ENCODE measurements at places on chromosomes 3 and 15.

GRCh38 chr3:19539518-19540392, 391.4 kb downstream of the KCNH8 start:
- no peak for DNase-seq

GRCh38 chr3:124497487-124497886, 232.8 kb upstream of the UMPS start:
- DNase-seq: no peak

DNA sequence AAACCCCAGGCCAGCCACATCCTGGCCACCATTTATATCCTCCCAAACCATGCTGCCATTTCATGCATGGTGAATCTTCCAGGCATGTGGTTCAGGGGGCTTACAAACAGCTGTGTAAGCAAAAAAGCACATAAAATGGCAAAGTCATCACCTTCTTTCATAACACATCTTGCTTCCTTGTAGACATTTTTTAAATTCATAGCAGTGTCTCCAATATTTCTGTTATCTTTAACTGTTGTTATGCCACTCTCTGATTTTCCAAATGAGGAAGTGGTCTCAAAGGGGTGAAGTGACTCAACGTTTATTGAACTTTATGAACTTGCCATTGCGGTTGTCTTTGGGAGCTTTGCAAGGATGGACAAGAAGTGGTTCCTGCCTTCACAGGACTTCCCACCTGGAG, 264.4 kb downstream of the MEX3B start:
- no peak for DNase-seq

DNA sequence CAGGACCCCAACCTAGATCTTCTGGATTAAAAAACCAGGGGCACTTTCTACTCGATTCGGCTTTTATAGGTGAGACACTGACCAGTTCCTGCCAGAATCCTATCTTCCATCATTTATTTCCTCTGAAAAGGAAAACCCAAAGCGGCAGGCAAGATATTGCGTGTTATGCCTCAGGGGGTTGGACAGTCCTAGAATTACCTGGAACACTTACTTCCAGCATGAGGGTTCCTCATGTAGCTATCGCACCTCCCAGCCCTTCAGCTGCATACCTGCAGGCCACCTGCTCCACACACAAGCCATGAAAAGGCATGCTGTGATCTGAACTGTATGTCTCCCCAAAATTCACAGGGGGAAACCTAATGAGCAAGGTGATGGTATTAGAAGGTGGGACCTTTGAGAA, 58.3 kb upstream of the DLG1 start:
- no peak for DNase-seq

GRCh38 chr15:73851689-73852088, 21.7 kb upstream of the TBC1D21 start:
- no peak for DNase-seq

DNA sequence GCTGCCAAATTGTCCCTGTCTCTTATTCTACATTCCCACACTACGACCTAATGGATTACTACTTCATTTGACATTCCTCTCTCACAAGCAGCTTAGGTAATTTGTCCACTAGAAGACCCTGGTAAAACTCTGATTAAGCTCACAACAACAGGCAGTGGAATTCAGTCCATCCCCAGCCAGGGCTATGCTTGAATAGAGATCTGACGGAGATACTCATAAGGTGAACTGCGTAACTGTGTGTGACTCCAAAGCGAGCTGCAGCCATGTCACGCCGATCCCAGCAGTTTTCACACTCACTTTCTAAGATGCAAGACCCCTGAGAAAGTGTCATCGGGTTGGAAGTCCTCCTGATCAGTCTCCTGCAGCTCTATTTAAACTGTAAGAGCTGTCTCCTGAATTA, 25.7 kb upstream of the ROBO2 start:
- DNase-seq: no peak

- DNase-seq: no peak
These were observed at the start of gene SLC22A14 for GRCh38 chr3:38281895-38282686. TSS of gene SLC22A14 (plus strand) at chr3:38282294. CDS start at chr3:38306027, 23,733 bp downstream.

- peak; percentile 28 for DNase-seq
These were observed 8.6 kb upstream of the RPL29 start for GRCh38 chr3:52004163-52004787.

GRCh38 chr3:161500068-161500796, 3.6 kb downstream of the OTOL1 start:
- DNase-seq: no peak

DNA sequence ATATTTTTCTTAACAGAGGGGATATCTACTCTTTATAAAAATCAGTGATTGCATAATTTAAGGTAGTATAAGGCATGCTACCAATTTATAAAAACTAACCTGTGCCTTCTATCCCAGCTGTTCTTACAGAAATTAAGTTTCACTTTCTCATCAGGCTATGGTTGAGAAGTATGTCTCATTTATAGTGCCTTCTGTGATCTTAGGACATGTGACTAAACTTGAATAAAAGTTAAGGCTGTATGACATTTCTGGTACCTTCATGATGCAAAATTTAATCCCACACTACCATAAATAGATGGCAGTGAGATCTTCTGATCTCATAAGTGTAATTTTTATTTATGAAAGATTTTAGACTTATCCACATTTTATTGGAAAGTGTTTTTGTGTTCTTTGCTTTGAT, 12.6 kb downstream of the TIPARP start:
- no peak for DNase-seq

- no peak for DNase-seq
These were observed 95.1 kb upstream of the UMPS start for GRCh38 chr3:124635169-124635539.

- DNase-seq: no peak
These were observed 253.6 kb downstream of the UACA start for GRCh38 chr15:70509731-70510143.

DNA sequence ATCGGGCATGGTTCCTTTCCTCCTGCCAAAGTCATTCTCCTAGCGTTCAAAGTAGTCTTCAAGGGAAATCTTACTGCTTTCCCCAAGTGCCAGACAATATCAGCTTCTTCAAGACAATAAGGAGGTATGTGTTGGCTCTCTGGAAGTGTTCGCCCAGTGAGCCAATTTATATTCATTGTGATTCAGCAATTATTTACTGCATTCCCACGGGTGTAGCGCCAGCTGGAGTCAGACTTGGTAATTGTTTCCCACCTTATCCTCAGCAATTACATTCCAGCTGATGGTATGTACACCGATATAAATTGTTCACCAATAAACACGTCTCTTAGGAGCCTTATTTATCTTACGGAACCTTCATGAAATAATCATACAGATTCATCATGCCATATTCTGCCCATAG, 103.6 kb upstream of the CTNNB1 start:
- no peak for DNase-seq

DNA sequence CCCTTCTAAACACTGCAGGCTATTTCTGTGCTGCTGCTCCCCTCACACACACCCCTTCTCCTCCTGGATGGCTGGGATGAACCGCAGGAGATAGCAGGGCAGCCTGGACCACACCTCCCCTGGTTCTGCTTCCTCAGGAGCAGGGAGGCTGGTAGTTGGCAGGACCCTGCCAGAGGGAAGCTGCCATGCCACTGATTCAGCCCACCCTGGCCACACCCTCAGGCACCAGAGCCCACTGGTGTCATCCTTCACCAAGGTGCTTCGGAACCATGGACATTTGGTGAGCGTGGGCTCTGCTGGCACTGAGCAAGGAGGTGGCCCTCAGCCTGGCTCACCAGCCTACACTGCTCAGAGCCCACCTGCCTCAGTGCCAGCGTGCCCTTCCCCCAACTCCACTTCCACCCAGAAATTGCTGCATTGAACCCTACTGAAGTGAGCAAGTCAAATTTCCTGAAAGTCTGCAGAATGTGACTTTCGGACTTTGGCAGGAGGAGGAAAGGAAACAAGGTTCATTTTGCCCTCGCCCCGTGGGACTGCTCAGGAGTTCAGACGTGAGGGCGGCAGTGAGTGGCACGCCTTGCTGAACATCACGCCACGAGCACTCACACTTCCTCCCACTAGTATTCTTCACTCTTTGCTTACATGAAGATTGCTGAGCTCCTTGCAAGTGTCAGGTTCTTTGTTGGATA, 26.3 kb downstream of the BMF start:
- DNase-seq: no peak

- no peak for DNase-seq
These were observed 14.0 kb upstream of the GK5 start for GRCh38 chr3:142239421-142239820.

DNA sequence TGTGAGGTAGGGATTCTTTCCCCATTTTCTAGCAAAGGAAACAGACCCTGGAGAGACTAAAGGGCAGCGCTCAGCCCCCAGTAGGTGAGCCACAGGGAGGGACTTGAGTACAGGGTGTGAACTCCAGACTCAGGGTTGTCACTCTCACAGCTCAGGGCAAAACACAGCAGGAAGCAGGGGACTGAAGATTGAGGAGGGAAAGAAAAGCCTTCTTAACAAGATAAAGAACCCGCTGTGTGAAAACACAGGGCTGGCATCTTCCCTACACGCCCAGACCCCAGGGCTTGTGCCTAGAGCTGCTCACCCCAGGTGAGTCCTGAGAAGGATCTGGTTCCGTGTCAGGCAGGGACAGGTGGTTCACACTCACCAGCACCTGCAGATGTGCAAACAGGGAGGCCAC, 59.6 kb downstream of the ABTB1 start:
- DNase-seq: no peak

DNA sequence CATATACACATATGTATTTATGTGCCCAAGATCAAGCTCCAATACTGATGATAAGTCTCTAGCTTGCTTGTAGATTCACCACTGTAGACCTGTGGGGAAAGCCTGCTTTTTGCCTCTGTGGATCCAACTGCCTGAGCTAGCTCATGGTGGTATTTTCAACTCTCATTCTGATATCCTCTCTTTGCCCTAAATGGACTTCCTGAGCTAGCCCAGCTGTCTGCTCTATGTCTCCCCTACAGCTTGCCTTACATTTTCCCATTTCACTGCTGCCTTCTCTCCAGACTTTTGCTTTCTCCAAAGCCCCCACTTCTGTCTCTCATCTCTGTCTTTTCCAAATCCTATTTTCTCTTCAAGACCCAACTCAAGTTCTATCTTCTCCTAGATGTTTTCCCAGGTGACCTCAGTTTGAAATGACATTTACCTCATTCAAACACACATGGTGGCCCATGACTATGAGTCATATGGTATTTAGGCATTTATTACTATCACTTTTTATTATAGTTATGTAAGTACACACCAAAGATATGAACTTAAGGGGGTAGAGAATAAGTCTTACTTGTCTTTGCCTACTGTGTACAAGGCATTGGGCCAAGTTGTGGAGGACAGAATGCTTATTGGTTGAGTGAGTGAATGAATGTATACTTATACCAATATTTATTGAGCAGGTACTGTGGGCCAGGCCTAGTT, 191.7 kb downstream of the NR1D2 start:
- no peak for DNase-seq

- no peak for DNase-seq
These were observed 29.6 kb downstream of the SLCO2A1 start for GRCh38 chr3:133999891-134000685.

DNA sequence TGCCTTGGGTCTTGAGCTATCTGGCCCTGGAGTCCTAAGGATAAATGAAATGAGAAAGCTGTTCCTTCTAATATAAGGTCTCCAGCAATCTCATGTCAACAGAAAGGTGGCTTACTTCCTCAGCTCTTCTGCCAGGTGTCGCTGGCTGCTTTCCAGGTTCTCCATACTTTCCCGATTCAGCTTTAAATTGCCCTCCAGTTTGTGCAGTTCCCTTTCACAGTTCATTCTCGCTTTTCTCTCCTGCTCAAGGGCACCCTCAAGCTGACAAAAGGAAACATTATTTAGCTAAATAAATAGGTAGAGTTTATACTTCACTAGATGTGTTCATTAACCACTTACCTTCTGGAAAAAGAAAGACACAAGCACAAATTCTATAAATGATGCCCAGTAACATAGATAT, 73.0 kb downstream of the MYH15 start:
- DNase-seq: no peak

- no peak for DNase-seq
These were observed 56.5 kb upstream of the GATA2 start for GRCh38 chr3:128549283-128550112.

GRCh38 chr15:80660119-80660518, 35.0 kb upstream of the ABHD17C start:
- no peak for DNase-seq

DNA sequence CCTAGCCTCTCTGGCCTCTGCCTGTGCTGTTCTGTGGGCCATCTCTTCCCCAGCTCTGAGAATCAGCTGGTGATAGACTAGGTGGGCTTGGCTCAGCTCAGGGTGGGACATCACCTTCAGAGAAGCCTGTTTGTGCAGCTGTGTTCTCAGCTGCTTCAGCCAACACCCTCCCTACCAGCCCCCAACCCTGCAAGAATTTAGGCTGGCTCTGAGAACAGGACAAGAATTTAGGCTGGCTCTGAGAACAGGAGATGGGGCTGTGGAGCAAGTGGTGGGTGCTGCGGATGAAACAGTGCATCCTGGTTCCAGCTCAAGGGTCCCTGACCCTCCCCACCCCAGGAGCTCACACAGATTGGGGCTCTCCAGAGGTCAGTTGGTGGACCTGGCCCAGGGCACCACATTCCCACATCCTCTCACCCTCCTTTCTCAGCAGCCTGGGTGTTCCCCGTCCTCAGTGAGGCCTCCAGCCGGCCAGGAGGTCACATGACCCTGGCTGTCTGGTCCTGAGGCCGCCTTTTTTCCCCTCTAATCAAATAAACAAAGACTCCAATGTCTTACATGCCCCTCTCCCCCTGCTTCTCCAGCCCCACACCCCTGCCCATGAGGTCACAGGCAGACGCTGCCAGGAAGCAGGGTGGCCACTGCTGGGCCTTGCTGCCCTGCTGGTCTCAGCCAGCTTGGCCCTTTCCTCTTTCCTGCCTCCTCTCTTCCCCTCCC, 14.9 kb downstream of the PLEKHO2 start:
- no peak for DNase-seq

DNA sequence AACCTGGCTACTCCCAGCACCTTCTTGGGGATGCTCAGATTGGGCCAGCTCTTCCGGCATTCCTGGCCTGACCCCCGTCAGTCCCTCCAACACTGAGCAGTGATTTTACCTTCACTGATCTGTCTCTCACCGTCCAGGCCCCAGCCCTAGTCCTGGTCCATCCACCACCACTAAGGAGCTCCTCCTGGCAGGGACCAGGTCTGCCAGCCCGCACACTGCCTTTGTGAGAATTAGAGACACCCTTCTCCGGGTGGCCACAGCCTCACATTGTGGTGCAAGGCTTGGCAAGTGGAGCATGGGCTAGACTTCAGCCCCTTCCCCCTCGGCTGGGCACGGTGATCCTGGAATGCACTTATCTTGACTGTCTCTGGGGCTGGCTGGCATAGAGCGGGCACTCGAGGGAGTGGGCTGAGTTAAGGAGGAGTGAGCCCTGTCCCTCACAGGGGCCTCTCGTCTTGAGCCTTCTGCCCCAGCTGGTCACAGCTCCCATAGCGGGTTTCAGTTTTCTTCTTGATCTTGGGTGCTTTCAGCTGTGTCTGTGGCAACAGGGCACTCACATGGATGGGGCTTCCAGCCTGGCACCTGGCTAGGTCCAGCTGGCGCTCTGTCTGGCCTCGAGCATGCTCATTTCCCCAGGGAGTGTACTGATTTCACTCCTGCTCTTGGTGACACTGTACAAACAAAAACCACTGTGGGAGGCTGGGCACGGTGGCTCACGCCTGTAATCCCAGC, 53.9 kb downstream of the LINGO1 start:
- DNase-seq: no peak

GRCh38 chr3:146655333-146655996, 50.3 kb upstream of the PLSCR5 start:
- no peak for DNase-seq

GRCh38 chr3:170327040-170327808, 30.3 kb upstream of the SKIL start:
- DNase-seq: no peak

Data from NCI-H1694 treated with DMSO at 0.1 percent for 48 hours (cell line).